ENCODE measurements at places on chromosomes 12 and 14.

- DNase-seq: no peak
These were observed 126.0 kb downstream of the CHST11 start for GRCh38 chr12:104582739-104583138.

DNA sequence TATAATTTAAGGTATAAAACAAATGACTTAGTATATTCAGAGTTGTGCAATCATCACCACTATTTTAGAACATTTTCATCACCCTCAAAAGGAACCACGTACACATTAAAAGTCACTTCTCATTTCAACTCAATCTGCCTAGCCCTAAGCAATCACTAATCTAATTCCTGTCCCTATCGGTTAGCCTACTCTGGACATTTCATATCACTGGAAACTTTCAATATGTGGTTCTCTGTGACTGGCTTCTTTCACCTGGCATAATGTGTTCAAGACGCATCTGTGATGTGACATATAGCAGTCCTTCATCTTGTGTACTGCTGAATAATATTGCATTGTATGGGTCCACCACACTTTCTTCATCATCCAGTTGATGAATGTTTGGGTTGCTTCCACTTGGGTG, 15.4 kb upstream of the PIWIL1 start:
- no peak for DNase-seq

GRCh38 chr12:69621551-69621950, 10.8 kb upstream of the LRRC10 start:
- no peak for DNase-seq

- DNase-seq: no peak
These were observed 283.1 kb upstream of the SOX5 start for GRCh38 chr12:24232531-24232930.

GRCh38 chr12:121894633-121895032, 6.0 kb downstream of the PSMD9 start:
- DNase-seq: no peak

GRCh38 chr12:1488908-1489381, 105.4 kb downstream of the FBXL14 start:
- no peak for DNase-seq

Measured in bone marrow (tissue), 2 donors.